NCI-H1694 treated with DMSO at 0.1 percent for 48 hours (cell line): ENCODE measurements at places on chromosomes 7 and 10.
A peak's percentile ranks its signal among the peaks of the same experiment; 100 is the strongest.

- no peak for DNase-seq
These were observed 387.8 kb downstream of the SEMA3D start for GRCh38 chr7:84799106-84799505.

- DNase-seq: no peak
These were observed 1192.5 kb downstream of the NXPH1 start for GRCh38 chr7:9625953-9626352.

GRCh38 chr10:80966326-80966986 is 428.8 kb downstream of the SH2D4B start:
- DNase-seq: no peak

DNA sequence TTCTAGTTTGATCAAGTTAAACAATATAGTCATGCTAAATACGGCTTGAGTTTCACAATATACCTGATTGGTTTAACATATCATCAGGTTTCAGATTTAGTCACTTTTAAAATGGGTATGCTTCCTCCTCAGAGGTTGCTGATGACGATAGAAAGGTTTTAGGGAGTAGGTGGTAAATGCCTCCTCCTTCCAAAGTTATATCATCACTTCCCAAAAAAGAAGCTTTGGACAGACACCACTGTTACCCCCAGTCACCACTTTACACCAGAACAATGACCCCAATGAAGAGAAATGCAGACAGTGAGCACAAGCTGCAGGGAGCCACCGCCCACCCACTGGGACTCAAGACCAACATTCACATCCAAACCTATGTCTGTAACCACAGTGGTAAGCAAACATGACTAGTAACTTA is 244.6 kb downstream of the SORCS1 start:
- DNase-seq: no peak

GRCh38 chr10:113433711-113434110 is 119.1 kb upstream of the HABP2 start:
- no peak for DNase-seq

DNA sequence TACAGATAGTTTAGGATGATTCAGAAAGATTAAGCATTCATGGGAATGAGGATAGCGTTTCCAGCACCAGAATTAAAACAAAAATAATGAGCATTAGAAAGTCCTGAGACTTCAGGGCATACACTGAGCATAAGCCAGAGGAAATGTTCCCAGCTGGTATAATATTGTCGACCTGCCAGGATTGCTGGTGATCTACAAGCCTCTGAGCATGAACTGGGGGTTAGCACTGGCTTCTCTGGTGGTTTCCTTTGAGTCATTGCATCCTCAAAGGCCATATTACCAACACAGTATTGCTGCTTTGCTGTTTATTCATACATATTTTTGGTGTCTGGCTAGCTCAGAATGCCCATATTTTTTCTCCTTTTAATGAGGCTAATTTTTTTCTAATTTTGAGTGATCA is 10.7 kb upstream of the ATRNL1 start:
- DNase-seq: no peak

GRCh38 chr7:132764762-132765161 is 188.5 kb upstream of the PLXNA4 start:
- DNase-seq: no peak

DNA sequence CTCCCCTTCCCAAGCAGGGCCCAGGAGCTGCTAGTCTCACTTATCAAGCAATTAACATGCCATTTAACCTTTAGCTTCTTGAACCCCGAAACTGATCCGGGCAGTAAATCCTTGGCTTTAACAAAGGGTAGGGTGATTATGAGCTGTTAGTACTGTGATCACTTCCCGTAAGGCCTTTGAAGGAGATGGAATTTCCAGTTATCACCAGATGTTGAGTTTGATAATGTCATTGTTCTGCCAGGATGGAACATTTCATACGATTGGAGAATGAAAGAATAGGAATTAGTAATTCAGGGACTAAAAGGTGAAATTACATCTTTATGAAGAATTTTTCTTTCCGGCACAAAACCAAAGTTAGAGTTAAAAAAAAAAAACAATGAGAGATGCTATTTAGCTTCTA is 570.9 kb upstream of the FOXK1 start:
- DNase-seq: no peak

DNA sequence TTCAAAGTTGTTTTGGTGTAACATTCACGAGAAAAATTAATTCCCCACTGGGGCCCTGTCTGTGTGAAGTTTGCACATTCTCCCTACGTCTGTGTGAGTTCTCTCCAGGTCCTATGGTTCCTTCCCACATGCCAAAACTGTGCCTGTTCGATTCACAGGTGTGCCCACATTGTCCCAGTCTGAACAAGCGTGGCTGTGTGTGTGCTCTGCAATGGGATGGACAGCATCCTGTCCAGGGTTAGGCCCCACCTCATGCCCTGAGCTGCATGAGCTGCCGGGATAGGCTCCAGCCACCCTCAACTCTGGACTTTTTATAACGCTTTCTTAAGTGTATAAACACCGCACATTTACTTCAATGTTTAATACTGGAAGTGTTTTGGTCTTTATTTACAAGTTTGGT is 55.4 kb downstream of the ARHGAP21 start:
- no peak for DNase-seq

GRCh38 chr10:31709028-31709427 is 219.6 kb downstream of the ARHGAP12 start:
- DNase-seq: peak; percentile 49

DNA sequence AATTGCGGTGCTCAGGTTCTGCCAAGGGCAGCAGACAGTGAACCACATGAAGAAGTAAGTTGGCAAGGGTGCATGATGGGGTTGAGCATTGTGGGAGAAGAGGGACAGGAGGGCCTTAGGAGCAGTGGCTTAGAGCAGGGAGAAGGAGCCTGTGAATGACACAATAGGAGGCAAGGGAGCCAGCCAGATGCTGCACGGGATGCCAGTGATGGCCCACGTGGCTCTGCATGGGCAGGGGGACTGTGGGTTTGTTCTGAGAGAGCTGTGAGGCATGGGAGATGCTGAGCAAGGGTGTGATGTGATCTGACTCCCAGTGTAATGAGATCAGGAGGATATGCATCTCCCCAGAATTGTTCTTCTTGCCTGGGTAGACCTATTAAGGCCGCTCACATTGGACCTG is 60.9 kb downstream of the C10orf90 start:
- no peak for DNase-seq

DNA sequence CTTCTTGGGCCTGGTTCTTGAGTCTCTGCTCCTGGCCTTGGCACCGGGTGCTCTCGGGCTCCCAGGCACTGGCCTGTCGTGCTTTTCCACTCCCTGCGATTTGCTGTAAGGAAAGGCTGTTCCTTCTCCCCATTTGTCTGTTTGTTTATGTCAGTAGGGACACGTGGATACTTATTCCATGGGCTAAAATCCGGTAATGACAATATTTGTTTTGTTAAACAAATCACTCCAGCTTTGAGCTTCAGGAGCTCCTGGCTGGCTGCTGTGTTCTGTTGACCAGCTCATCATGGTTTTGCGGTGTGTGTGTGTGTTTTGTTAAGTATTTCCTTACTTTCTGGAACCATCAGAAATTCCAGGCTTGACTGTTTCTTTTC is 17.5 kb upstream of the JAKMIP3 start:
- no peak for DNase-seq

DNA sequence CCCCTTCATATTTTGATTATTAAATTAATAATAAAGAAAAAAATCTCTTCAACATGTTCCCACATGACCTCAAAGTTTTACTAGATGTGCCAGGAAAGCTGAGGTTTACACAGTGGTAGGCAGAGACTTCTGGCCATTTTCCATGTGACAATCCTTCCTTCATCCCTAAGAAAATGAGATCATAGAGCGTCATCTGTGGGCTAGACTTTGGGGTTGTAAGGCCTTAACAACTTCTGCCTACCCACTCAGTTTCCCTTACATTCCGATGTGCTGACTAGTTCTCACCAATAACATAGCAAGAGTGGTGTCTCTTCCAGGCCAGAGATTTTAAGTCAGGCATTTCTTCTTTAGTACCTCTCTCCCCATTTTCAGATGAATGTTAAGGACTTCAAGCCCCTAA is 171.1 kb upstream of the PHF14 start:
- DNase-seq: no peak

- DNase-seq: no peak
These were observed 192.5 kb downstream of the EBF3 start for GRCh38 chr10:129771576-129771975.

DNA sequence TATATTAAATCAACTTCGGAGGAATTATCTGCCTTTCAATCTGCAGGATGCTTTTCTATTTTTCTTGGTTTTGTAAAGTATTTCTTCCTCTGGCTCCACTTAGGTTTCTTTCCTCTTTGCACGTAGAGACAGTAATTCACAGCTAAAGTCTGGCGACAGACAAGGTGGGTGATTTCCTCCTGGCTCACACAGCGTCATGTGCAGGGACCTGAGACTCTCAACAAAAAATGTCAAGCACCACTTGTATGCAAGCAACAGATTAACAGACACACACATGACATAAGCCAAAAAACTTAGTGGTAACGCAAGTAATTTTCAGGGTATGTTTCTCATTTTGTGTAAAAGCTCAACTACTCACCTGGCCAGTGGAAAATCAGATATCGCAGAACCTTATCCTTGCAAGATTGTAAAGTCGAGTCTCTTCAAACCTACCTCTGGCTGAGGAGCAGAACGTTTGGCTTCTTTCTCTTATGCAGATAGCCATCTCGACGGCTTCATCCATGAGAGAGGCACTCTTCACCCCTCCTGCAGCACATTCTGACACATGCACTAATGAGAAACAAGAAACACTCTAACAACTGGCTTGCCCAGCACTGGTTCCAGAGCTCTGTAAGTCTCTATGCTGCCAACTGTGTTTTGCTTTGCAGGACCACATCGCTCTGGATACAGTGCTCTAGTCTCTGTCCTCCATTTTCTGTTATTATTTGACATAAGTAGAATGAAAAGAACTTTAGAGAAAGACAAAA is 188.0 kb downstream of the CDCA7L start:
- DNase-seq: no peak

DNA sequence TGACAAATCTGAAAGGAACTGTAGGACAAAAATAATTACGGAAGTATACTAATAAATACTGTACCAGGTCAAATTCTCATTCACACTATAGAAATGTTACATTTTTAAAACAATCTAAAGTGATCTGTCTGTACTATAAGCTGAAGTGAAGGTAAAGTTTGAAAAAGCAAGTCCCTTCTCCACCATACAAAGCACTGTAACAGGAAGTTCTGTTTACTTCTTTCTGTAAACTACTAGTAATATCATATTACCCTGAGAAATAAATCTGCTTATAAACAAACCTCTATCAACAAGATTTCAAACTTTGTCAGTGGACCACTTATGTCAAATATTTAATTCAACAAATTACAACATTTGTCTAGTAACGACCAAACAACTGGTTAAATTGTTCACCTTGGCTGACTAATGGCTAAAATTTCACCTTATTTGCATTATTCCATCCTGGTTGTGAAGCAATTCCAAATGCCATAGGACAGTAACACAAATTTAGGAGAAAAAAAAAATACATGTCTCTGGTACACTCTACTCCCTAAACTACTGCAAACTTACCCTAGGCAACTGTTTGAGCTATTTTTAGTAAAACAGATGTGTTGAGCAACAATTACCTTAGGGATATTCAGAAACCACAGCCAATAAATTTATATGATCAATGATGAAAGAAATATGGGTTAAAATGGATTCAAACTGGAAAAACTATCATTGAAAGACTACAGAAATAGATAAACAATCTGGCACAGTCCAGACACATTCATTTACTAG is 126.0 kb downstream of the NRBF2 start:
- no peak for DNase-seq

- no peak for DNase-seq
These were observed 31.1 kb downstream of the CALML3 start for GRCh38 chr10:5555881-5556280.

- DNase-seq: no peak
These were observed 457.5 kb downstream of the KCNMA1 start for GRCh38 chr10:77180104-77180503.

- peak; percentile 89 for DNase-seq
These were observed 28.4 kb downstream of the UBE2D4 start for GRCh38 chr7:43954524-43955228.

- no peak for DNase-seq
These were observed 33.9 kb upstream of the CYCS start for GRCh38 chr7:25158966-25159365.

DNA sequence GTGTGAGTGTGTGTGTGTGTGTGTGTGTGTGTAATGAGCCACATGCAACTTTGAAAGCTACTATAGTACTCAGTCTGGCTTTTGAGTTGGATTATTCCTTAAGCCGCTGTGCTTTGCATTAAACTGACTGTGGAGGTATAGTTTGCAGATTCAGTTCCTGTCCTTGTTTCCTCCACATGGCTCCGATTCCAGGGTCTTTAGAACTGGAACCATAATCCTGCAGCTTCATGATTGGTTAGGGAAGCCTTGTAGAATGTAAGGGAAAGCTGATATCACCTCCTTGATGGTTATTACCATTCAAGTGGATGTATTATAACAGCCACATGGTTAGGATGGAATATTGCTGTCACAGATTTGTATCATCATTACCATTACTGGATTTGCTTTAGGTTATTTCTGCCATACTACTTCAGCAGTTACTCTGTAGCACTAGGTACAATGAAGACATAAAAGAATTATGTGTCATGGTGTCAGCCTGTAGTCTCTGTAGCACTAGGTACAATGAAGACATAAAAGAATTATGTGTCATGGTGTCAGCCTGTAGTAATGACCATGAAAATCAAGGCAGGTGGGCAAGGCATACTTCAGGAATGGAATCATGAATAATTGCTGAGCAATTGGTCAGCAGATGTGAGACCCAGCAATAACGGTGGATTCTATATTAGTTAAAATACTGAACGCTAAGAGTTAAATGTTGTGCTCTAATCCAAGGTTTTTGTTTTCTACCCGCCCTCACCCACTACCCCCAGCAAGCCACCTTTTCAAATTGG is 275.1 kb upstream of the FZD1 start:
- DNase-seq: no peak

DNA sequence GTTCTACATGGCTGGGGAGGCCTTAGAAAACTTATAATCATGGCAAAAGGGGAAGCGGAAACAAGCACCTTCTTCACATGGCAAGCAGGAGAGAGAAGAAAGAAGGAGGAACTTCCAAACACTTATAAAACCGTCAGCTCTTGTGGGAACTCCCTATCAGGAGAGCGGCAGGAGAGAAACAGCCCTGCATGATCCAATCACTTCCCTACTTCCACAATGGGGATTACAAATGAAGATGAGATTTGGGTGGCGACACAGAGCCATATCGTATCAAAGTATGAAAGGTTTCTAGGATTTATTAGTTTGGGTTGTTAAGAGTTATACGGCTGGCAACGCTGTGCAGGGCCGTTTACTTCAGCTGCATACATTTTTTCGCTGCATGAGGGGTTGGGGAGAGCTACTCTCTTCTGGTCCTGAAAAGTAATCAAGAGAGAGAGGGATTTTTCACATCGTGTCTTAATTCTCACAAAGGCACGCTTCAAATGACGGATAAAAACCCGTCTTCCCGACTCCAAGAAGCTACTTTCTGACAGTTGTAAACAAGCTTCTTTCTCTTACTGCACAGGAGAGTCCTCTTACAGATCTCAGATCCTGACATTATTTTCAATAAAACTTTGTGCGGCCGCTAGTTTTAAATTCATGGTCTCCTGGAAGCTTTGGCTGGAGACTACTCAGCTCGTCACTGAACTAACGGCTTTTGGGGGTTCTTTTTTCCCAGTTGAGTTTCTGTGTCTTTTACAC is 751 bp upstream of the GTPBP10 start:
- DNase-seq: no peak

- no peak for DNase-seq
These were observed 25.0 kb upstream of the AQP1 start for GRCh38 chr7:30886608-30887011.
